ENCODE measurements at places on chromosomes 7 and 10.

DNA sequence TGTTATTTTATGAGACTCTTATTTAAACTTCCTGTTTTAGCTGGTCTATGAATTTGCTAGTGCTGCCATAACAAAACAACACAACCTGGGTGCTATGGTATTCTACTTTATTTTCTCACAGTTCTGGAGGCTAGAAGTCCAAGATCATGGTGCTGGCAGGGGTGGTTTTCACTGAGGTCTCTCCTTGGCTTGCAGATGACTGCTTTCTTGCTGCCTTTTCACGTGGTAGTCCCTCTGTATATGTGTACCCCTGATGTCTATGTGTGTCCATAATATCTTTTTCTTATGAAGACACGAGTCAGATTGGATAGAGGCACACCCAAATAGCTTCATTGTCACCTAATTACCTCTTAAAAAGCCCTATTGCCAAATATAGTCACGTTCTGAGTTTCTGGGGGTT, 270.5 kb downstream of the BMPER start:
- DNase-seq: no peak

DNA sequence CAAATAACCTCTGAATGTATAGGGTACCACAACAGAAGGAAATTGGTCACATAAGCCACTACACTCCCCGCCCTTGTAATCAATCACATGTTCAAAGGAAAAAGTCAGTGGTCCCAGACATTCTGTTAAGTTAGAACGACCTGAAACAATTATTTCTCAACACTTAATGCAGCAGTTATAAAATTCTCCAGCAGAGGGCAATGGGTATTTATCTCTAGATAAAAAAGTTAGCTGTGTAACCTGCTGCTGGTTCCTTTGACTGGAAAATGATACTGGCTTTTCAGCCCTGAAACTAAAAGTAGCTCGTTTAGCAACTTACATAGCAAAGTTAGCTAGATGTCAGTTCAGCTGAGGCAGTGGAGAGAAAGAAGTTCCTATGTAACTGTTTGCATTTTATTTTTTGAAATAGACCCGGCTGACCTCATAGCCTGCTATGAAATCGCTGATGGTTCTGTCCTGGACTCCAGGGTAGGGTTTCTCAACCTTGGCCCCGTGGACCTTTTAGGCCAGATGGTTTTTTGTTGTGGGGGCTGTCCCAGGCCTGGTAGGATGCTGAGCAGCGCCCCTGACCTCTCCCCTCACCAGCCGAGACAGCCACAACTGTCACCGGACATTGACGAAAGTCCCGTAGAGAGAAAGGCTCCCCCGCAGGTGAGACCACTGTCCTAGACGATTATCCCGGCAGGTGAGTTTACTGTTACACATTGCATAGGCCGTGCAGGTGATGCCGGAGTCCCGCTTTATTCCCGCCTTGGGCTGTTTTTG, 40.2 kb upstream of the PROSER2 start:
- no peak for DNase-seq

- DNase-seq: no peak
These were observed 345.9 kb upstream of the SMIM30 start for GRCh38 chr7:113464096-113464855.

DNA sequence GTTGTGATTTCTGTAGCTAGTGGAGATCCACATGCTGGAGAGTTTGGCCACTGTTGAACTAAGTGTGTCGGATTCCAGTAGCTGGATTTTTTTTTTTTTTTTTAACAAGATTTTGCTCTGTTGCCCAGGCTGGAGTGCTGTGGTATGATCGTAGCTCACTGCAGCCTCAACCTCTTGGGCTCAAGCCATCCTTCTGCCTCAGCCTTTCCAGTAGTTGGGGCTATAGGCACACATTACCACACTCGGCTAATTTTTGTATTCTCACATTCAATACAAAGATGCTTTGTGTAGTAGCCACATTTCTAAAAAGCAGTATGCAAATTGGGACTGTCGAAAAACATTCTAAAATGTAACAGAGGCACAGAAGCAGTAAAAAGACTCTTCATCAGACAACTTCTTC, 63.5 kb downstream of the RABGEF1 start:
- DNase-seq: no peak

DNA sequence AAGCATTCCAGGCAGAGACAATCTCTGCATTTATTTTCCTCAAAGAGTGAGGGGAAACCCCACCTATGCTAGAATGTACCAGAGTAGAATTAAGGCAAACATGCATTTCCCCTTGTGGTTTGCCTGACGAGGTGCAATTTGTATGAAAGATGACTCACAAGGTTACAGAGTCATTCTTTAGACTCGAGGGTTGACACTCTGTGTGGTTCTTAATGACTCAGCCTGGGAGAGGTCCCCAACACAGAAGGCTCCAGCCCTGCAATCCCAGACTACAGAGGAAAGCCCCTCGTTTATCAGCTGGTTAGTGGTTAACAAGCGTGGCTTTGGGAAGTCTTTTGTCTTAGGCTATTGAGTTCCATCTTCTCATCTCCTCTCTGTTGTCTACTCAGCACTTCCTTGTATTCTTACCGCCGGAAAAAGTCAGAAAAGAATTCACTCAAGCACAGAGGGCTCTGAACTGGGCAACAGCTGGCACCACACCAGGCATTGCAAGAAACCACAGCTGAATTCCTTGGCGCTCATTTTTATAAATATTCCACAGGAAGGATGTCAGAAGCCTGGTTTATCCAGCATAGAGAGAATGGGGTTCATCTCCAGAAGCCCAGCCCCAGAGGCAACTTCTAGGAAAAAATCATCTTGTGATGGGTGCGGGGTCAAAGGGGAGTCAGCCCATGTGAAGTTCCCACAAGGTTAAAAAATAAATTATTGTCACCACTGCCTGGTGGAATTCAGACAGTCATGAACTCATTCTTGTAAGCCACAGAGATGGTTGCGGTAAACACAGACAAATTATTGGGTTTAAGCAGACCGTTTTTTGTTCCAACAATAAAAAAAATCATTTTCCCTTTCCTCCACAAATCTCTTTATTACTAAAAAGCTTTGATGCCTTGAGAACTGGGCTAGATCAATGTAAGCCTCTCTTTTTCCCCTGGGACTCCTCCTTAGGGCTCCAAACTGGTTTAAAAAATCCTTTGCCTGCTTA, 24.5 kb upstream of the SVIL start:
- DNase-seq: no peak

DNA sequence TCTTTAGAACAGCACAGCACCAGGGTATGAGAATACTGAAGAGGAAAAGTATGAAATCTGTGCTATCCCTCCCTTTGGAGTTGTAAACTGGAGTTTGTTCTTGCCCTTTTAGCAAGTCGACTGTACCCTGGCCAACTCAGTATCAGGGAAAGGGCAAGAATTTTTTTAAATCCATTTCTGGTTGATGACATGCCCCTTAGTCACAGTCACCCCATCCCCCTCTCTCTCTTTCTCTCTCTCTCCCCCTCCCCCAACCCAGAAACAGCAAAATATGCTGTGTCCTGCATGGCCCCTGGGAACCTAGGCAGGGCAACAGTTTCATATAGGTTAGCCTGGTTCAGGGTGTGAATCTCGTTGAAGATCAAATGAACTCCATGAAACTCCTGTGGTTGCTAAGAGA, 177.7 kb upstream of the ADO start:
- DNase-seq: no peak

GRCh38 chr7:140698477-140698876, 2.0 kb downstream of the NDUFB2 start:
- no peak for DNase-seq

- DNase-seq: no peak
These were observed 1.8 kb upstream of the PPIF start for GRCh38 chr10:79345241-79346011.

DNA sequence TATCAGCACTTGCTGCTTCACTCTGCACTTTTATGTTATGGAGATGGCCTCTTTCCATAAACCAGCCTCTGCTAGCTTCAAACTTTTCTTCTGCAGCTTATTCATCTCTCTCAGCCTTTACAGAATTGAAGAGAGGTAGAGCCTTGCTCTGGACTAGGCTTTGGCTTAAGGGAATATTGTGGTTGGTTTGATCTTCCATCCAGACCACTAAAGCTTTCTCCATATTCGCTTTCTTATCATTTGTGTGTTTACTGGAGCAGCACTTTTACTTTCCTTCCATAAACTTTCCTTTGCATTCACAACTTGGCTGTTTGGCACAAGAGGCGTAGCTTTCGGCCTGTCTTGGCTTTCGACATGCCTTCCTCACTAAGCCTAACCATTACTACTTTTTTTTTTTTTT, 23.6 kb downstream of the DYDC2 start:
- no peak for DNase-seq

GRCh38 chr10:99647601-99648151, 11.6 kb upstream of the ENTPD7 start:
- no peak for DNase-seq

DNA sequence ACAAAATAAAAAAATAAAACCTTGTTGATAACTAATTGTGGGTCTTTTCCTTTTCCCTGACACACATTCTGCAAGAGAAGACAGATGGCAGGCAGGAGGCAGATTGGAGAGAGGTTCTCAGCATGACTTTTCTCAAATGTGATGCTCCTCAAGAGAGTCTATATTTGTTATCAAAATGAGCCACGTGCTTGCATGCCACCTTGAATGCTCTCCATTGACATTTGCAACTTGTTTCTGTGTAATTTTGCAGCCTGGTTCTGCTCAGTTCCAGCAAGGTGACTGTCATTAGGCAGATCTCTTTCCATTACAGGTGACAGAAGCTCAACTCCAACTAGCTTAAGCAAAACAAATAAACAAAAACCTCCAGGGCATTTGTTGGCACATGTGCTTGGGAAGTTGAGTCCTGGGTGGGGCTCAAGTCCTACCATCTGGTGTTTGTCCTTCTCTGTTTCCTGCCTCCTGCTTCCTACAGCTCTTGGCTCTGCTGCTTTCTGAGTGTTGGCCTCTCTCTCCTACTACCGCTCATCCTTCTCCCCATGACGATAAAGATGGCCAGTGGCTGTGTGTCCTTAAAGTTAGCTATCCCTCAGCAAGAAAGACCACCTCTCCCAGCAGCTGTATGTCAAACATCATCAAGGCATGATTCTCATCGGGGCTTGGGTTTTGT, 56.7 kb downstream of the GRK5 start:
- DNase-seq: peak; percentile 84

- no peak for DNase-seq
These were observed 684 bp upstream of the ATXN7L1 start for GRCh38 chr7:105876964-105877601.

DNA sequence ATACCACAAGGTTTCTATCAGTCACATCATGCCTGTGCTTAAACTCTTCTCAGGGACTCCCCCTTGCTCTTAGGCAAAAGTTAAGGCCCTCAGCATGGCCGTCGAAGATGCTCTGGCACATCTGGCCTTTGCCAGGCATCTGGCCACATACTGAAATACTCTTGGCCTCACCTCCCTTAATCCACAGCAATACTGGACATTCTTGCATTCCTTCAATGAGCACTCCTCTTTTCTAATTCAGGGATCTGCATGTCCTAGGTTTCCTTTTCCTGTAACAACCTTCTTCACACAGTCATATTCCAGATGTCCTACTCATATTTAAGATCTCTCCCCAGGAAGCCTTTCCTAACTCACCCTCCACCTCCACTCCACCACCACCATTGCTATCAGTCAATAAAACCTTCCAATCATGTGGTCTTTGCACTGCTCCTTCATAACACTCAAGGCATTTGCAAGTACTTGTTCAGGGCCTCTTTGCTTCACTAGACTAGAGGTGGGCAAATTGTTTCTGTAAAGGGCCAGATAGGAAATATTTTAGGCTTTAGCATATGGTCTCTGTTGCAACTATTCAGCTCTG, 216.6 kb downstream of the KCNMA1 start:
- DNase-seq: no peak
